NCI-H1092 (cell line): ENCODE measurements at places on chromosomes 16 and 17.
A peak's percentile ranks its signal among the peaks of the same experiment; 100 is the strongest.

DNA sequence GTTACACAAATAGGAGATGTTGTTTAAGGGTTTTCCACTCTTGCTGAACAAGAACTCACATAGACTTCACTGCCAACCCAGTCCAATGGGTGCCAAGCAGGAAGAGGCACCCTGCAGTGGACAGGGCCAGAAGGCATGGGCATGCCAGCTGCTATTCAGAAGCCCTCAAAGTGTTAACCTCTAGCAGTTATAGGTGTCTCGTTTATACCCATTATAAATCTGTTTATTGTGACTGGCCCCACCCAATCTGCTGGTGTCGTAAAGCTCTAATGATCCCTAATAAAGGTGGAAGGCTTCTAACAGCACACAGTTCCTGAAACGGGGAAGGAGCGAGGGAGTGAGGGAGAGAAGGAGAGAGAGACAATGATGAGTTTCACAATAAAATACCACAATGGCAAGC is 23.9 kb downstream of the HNF1B start:
- no peak for DNase-seq

GRCh38 chr17:74635418-74635817 is 11.9 kb upstream of the CD300E start:
- no peak for DNase-seq

- DNase-seq, result no peak
Measured at GRCh38 chr17:8464941-8465340, 29.3 kb downstream of the NDEL1 start.

GRCh38 chr16:85255777-85256176 is 143.5 kb upstream of the CIBAR2 start:
- DNase-seq, result no peak

GRCh38 chr17:47843391-47843730 is 2.3 kb upstream of the SCRN2 start:
- no peak for DNase-seq

DNA sequence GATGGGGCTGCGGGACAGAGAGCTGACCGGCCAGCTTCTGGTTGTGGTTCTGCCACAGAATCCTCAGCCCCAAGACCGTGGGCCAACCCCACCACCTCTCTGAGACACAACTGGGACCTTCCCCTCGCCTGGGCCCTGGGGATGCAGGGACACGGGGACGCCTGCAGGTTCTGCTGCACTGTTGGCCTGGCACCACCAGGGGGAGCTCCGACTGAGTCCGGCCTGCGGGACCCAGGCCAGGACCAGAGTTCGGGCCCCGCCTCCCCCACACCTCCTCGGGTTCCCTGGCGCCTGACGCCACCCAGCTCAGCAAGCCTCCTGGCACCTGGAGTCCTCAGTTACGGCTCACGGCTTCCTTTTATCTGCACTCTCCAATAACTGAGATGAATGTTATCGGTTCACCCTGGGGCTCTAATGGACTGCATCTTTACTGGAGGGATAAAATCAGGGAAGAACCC is 27.3 kb downstream of the TBC1D16 start:
- peak; percentile 88 for DNase-seq

GRCh38 chr16:89341697-89342694 is 124.5 kb downstream of the ZNF778 start:
- DNase-seq, result no peak

DNA sequence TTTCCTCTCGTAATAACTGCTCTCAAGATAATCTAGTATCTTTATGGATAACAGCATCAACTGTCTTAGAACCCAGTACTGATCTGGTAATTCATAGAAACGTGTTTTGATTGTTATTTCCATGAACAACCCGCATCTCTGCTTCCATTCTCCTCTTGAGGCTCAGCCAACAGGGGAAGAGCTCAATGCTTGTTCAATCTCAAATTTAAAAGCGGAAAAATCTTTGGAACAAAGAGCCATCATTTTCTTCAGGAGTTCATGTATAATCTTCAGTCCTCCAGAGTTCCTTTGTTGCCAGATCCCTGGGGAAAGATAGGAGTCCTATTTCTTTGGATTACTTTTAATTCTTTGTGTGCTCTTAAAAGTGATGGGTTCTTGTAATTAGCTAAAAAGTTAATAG is 319.9 kb downstream of the GRIN2A start:
- DNase-seq, result no peak

- no peak for DNase-seq
Measured at GRCh38 chr17:49101054-49101534, 31.5 kb upstream of the B4GALNT2 start.

DNA sequence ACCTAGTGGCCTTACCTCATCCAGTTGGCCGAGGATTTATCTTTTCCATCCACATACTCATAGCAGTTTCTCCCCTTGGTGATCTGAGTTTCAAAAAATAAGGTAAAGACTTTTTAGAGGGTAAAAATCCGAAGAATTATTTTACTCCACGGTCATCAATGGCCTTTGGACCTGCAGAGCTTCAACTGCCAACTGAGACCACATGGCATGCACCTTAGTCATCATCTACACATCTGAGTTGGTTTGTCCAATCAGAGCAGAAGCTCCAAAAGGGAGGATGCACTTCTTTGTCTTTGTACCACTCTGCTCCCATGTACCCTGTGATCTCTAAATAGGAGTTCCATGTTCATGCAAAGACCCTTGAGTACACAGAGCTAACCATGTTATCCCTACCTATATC is 15.7 kb downstream of the PRDM7 start:
- no peak for DNase-seq

DNA sequence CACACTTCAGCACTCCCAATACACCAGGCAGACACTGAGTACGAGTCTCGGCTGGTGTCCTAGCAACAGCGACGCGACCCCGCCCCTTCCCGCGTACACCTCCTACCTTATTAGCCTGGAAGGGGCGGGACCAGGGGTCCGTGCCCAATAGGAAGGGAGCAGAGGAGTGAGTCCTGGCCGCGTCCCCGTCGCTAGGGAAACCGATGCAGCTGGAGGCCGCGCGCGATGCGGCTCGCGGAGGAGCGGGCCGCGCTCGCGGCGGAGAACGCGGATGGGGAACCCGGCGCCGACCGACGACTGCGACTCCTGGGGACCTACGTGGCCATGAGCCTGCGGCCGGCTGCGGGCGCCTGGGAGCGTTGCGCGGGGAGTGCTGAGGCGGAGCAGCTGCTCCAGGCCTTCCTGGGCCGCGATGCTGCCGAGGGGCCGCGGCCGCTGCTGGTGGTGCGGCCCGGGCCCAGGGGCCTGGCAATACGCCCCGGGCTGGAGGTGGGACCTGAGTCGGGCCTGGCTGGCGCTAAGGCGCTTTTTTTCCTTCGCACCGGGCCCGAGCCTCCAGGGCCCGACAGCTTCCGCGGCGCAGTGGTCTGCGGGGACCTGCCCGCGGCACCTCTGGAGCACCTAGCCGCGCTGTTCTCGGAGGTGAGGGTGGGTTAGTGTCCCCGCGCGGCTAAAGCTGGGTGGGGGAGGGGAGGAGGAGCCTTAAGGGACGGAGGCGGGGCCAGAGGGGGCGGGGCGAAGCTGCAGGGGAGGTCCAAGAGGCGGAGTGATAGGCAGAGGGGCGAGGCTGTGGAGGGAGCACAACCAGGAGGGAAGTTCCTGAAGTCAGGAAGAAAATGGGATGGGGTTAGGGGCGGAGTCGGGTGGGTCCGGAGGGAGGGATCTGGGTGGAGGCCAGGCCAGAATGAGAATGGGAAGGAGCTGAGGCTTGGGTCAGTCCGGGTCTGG is at the start of gene DNAH9:
Gene DNAH9, plus strand, starts transcription at position 197 of the 948 bp plus-strand sequence. Its CDS starts 29 bp downstream, at position 226.
- DNase-seq, result peak; percentile 74

- no peak for DNase-seq
Measured at GRCh38 chr16:12758670-12759558, 44.8 kb downstream of the CPPED1 start.

GRCh38 chr16:57104706-57105105 is 12.3 kb downstream of the CPNE2 start:
- no peak for DNase-seq

GRCh38 chr17:58913552-58913951 is 157.9 kb downstream of the PPM1E start:
- no peak for DNase-seq

- no peak for DNase-seq
Measured at GRCh38 chr17:74194682-74195081, 8.8 kb upstream of the RPL38 start.

- DNase-seq, result no peak
Measured at GRCh38 chr16:54077050-54077821, 209.4 kb downstream of the IRX3 start.

- no peak for DNase-seq
Measured at GRCh38 chr17:66667090-66667489, 167.8 kb upstream of the CACNG5 start.

GRCh38 chr17:74960570-74961342 is 11.8 kb downstream of the HID1 start:
- no peak for DNase-seq

DNA sequence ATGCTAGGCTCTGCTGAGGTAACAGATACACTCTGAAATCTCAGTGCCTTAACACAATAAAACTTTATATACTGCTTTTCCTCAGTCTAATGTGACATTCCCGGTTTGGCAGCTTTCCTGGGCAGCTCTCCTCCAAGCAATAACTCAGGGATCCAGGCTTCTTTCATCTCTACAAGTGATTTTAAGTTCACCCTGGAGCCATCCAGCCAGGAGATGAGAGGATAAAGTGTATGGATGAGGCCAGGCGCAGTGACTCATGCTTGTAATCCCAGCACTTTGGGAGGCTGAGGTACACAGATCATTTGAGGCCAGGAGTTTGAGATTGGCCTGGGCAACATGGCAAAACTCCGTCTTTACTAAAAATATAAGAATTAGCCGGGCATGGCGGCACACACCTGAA is 147.2 kb downstream of the UTP18 start:
- DNase-seq, result no peak

GRCh38 chr17:74270333-74270732 is 3.7 kb upstream of the DNAI2 start:
- DNase-seq, result no peak

DNA sequence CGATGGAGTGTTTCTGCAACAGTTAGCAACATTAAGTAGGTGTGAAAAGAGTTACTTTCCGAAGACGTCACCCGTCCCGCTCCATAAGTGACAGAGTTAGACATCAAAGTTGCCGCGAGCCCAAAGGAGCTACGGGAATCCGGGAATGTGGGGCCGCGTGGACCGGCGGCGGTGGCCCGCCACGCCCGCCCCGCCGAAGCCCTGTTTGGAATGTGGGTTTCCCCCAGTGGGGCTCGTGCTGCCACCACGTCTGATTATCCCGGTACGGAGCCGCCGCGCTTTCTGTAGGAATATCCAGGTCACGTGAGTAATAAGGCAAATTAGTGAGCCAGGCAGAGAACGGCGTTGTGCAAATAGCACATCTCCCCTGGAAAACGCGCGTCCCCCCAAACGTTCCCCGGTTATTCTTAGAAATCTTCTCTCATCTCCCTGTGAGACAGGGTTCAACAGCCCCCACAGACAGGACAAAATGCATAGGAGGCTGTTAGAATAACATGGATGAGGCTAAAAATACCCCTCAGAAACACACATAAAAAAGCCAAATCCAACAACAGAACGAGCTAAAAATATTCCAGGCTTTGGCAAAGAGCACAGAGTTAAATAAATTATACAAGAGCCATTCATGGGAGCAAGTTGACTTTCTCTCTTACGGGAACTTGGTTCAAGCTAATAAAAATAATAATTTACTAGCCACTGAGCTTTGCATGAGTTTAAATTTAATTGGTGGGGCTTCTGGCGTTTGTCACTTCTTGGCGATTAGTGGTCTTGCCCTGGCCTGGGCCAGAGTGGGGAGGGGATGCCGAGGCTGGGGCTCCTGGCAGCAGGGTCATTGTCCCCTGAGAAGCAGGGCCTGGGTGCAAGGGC is 8.6 kb downstream of the BAHCC1 start:
- DNase-seq, result no peak

DNA sequence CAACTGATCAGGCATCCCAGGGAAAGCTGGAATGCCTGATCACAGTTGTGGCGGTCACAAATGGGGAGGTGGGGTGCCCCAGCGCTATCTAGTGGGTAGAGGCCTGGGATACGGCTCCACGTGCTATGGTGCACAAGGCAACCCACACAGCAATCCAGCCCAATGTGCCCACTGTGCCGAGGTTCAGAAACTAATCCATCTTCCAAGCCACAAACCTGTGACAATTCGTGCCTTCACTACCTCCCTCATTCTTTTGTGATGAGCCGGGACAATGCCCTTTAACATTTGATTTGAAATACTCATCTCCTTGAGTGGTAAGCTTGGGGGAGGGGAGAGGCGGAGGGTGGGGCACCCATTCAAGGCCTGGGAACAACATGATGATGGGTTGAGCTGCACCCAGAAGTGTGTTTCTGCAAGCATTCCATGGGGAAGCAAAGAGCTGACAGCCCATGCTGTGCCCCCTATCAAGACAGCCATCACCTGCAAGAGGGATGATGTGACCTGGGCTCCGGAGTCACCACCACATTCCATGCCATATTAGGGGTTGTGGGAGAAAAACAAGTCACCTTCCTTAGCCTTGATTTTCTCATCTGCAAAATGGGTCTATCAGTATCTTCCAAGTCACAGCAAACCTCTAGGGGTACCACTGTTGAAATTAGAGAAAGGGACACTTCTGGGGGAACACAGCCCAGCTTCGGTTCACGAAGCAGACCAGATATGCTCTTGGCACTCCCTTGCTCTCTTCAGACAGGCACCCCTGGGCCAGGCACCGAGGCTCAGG is 3.7 kb downstream of the ELOB start:
- no peak for DNase-seq

GRCh38 chr17:62950067-62950466 is 16.0 kb upstream of the TANC2 start:
- no peak for DNase-seq

DNA sequence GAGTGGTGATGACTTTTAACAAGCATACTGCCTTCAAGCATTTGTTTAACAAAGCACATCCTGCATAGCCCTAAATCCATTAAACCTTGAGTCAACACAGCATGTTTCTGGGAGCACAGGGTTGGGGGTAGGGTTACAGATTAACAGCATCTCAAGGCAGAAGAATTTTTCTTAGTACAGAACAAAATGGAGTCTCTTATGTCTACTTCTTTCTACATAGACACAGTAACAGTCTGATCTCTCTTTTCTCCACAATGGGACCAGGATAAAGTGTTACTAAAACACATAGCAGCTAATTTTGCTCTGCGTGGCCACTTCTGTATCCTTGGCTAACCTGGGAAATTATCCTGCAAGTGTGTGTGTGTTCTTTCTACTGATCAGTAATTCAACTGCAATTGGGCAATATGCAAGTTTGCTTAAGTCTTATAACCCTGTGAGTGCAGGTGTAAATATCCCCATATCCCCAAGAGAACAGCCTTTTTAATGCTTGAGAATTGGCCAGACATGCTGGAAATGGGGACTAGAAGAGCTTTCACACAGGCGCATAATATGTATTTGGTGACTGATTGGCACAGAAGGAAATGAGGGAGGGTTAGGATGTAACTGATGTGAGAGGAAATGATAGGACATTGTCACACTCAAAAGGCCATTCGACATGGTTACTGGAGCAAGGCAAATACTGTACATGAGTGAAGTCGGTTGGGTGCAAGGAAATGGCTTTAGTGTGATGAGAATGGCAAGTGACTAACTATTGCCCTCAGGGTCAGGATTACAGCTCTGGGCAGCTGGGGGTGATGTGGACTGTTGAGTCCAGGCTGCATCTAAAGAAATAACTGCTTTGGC is 10.8 kb upstream of the ANKS4B start:
- no peak for DNase-seq

- DNase-seq, result no peak
Measured at GRCh38 chr17:9258115-9259015, 237.1 kb downstream of the NTN1 start.

GRCh38 chr16:72092832-72093447 is 480 bp downstream of the TXNL4B start:
- no peak for DNase-seq
